NAMALWA (cell line): ENCODE measurements at places on chromosomes 3 and 15.

- DNase-seq: no peak
Measured at GRCh38 chr3:22315925-22316324, 564.9 kb upstream of the ZNF385D start.

GRCh38 chr15:23595368-23595767, 29.9 kb downstream of the MKRN3 start:
- no peak for DNase-seq

DNA sequence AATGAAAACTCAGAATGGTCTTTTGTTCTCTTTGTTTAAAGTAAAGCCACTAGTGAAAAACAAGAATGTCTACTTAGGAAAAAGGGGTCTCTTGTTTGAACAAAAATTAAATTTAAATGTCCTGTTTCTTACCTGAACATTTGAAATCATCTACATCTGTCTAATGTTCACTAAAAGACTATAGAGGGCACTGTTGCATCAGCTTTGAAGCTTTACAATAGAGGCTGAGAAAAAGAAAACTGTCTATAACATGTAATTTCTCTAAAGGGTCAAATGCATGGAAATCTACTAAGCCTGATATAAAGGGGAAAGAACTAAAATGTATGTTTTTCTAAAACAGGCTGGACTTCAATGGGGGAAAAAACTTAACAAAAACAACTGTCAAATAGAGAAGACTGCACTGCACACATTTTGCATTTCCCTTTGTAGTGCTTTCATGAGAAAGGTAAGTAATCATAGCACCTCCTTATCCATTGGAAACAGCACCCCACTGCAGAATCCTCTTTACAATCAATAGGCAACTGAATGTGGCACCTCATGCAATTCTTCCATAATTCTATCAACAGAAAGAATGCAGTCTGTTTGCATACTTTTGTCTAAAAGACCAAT, 26.3 kb downstream of the DPH6 start:
- DNase-seq: peak; percentile 74

DNA sequence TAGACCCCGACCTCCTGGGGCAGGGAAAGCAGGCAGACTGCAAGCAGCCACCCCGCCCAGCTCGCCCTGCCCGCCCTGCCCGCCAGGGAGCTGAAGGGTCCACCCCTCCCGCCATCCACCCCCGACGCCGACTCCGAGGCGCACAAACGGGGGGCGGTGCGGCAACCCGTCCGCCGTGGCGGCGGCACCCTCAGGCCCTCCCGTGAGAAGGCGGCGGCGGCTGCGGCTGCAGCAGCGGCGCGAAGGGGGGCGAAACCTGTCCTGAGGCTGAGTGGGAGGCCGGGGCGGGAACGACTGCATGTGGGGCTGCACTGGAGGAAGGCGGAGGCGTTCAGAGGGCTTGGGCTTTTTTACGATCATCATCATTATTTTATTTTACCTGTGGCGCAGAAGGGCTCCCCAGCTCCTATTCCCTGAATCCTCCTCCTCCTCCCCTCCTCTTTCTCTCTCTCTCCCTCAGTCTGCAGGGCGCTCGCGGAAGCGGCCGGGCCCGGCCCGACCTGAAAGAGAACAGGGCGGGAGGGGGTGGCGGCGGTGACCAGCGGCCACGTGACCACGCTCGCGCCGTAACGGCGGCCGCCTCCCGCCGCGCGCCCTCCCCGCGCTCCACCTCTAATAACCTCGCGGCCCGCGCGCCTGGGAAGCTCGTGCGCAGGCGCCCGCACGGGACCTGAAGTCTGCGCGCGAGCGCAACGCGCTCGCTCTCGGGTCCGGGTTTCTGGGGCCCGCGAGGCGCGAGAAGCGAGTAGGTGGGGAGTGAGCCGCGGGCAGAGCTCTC, at the start of gene TBC1D5:
Gene TBC1D5 (minus strand): TSS at position 530 of the 778 bp plus-strand sequence. CDS start 234,061 bp downstream, outside the sequence.
- peak; percentile 98 for DNase-seq

DNA sequence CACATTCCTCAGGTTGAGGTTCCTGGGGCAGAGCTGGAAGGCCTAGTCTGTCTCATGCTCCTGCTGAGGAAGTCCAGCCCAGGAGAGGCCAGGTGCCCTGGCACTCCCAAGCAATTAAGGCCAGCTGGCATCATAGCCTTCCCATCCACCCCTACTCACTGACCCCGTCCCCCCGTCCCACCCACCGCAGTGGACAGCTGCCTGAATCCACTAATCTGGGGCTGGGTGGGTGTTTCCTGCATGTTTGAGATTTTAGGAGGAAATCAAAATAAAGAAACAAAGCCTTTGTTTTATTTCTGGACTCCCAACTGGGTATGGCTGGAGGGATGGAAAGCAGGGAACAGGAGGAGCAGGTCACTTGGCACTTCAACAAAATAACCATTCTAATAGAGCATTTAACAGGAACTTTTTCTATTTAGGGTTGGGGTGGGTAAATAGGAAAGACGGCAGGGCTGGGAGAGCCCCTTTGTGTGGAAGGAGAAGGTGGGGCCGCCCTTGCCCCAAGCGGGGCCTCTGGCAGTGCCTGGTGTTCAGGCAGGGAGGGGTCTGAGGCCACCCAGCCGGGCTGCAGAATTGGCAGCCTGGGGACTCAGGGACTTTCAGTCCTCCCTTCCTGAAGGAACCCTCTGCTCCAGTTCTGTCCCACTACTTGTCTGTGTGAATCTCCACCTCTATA, 8.5 kb downstream of the MRAS start:
- no peak for DNase-seq

DNA sequence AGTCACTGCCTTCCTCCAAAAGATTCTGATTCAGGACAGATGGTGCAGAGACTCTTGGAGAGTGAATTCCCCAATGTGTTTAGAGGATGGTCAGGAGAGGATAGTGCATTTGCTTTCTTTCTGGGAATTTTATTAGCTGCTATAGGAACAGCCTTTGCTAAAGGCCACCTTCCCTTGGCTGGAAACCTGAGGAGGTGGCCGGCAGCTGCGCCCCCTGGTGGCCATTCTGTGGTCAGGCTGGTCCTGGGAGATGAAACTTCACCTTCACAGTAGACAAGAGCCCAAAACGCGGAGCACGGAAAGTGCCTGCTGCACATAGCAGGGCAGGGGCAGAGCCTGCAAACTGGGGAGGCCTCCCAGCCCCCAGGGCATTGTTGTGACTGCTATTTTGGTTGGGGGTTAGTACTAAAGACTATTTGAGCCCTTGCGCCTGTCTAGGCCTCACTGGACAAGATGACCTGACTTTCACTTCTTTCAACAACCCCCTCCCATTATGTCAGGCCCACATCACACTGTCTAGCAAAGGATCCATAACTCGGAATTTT, 34.3 kb downstream of the SEC22C start:
- peak; percentile 54 for DNase-seq

DNA sequence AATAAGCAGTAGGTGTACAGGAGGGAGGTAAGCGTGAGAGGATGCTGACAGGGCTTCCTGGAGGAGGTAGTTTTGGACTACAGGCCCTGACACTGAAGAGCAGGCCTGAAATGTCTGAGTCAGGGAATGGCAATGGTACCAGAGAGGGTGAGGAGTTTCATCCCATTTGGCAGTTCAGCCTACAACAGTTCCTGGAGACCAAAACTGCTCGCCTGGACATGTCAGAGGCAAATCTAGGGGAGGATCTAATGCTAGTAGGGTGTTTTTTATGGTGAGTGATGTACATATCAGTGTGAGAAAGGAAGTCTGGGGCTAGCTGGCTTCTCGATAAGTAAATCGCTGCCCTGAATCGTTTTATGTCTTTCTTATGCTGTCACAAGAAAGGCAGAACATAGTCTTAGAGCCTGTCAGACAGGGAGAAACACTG, 13.8 kb upstream of the TNFSF10 start:
- DNase-seq: no peak

DNA sequence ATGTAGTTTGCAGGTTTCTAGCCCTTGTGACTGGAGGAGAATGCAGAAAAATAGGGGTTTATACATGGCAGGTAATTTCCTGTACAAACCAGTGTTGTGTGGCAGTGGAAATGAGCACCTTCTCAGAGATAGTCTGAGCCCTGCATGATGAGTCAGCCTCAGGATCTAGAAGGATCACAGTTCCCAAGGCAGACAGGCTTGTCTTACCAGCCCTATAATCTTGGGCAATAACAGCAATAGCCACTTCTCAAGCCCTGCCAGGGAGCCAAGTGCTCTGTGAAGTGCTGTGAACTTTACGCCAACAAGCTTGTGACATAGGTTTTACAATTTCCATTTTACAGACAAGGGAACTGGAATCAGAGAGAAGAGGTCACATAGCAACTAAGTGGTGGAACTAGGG, 89.4 kb downstream of the CD47 start:
- DNase-seq: no peak

DNA sequence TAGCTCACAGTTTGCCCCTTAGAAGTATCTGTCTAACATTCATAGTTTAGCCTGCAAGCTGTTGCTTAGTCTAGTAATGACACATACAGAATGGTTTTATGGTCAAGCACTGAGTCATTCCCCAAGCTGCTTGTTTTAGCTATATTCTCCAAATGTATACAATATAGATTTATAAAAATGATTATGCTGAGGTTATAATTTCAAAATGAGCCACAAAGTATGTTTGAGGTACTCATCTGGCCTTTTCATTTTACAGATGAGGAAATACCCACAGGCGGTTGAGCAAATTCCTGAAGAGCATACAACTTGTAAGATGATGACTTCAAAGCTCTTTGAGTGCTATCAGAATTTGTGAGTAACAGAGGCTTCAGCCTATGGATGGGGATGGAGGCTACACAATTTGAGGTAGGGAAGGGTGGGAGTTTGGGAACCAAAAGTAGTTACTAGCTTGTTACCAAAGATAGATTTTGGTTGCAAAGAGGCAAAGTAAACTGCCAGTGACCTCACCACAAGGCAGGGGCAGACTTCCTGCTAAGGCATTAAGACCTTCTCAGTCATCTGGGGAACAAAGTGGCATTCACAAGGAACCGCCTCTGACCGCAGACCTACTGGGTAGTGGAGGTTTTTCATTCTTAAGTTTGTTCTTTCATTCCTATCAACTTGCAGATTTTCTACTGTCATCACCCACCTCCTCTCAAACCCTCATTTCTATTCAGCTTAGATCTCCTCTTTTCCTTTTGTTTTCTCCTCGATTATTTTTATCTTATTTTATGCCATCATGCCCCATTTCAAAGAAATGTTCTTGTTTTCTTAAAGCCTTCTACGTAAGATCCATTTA, 257.2 kb upstream of the NECTIN3 start:
- no peak for DNase-seq

GRCh38 chr3:159635047-159635641, 353.5 kb upstream of the IL12A start:
- no peak for DNase-seq

DNA sequence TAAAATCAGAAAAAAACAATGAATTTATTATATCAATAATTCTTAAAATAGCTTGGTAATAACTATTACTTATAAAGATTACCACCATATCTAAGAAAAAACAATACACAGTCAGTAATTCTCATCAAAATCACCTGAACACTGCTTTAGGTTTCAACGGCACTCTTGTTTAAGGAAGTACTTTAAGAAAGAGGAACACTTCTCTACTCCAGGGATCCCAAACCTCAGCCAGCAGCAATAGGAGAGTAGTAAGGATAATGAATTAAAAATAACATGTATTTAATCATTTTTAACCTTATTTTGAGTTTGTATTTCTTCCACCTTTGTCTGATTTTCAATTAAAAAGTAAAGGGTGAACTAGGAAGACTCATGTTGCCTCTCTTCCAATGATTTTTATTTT, 494.0 kb upstream of the NR2F2 start:
- no peak for DNase-seq

DNA sequence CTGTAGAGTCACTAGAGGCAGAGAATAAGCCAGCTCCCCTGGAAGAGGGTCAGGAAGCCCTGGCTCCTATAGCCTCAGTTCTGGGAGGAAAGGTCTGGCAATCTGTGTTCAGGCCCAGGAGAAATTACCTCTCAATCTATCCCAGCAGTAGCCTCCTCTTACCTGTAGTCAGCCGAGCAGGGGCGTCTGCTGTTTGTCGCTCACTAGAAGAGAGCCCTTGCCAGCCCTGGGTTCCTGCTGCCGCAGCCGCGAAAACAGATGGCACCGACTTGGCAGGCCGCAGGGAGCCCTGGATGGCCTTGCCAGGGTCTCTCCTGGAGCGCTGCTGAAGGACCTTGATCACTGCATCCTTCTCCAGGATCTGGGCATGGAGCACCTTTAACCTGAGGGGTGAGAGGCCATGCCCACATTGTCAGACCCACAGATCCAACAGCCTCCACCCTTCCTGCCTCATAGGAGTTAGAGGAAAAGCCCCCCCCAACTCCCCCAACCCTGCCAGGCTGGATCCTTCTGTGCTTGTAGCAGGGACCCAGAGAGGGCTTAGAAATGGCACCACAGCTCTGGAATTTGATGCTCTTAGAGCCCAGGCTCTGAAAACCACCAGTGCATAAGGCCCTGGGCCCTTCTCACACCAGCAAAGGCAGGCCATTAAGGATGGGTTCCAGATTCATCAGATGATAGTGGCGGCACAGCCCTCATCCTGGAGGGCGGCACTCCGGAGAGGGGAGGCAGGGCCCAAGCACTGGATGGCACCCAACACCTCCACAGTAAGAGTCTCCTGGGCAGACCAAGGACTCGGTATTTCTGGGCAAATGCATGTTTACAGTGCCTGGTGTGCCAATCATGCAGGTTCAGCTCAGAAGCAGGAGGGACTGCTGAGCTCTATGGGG, 14.9 kb downstream of the AMOTL2 start:
- no peak for DNase-seq

DNA sequence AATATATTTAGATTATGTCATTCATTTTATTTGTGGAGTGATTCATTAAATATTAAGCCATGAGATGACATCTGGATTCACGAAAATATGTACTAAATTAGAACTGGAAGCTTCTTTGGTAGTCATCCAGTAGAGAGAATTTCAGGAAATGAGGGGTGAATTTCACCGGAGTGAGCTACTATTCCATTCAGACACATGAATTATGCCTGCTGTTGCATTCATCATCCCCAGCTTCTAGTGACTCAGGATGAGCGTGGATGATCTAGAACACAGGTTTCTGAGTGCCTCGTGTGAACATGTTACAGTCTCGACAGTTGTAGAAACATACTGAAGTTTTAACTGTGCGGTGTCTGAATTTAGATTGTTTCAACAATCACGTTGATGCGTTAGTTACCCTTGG, 42.9 kb upstream of the GABRG3 start:
- DNase-seq: no peak

DNA sequence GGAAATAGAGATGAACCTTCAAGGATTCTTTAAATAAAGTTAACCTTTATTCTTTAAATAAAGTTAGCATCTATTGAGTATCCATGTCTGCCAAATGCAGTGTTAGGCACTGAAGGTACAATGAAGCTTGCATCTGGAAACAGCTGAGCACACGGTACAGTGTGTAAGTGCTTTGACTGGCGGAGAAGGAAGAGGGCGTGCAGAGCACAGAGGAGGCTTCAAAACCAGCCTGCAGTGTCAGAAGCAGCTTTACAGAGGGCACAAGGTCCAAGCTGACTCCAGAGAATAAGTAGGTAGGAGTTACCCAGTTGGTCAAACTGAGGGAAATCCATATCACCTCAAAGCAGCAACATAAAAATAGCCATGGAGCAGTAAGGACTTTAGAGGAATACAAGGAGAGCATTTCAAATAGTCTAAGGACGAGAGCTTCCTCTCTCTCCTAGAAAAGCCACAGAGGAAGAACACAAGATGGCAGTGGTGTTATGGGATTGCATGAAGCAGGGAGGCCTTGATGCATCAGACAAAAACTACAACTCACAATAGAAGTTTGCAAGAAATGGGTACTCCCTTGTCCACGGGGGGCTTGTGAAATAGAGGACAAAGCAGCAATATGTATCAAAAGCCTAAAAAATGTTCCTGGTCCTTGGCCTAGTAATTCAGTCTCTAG, 60.3 kb upstream of the PPP2R3A start:
- DNase-seq: no peak
